CMK (cell line): ENCODE measurements at places on chromosomes 1 and 21.

DNA sequence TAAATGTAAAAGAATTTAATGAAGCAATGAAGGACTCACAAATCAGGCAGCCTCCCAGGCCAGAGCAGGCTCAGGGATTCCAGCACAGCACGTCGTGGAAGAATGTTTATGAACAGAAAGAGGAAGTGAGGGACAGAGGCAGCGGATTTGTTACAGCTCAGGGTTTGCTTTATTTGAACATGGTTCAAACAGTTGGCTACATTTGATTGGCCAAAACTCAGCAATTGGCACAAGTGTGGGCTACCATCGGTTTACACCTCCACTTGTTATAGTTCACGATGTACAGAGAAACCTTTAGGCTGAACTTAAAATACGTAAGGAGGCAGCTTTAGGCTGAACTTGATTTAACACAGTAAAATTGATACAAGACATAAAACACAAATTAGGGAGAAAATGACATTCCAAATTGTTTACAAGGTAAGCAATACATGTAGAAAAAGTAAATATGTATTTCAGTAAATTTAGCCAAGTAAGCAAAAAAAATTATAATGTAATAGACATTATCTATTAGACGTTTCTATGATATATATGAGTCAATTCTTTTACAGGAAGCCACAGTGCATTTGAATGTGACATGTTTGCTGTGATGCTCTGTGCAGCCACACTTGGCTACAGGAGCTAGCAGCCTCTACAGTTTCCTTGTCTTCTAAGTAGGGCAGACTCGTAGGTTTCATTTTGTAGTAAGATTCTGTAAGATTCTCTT is 126.5 kb downstream of the ADSS2 start:
- no peak for DNase-seq

- DNase-seq = no peak
Measured at GRCh38 chr1:212608959-212609700, 569 bp downstream of the ATF3 start.

GRCh38 chr1:179353546-179353945 is 12.2 kb upstream of the AXDND1 start:
- DNase-seq = no peak

GRCh38 chr1:29669158-29669871 is 433.0 kb downstream of the PTPRU start:
- DNase-seq = no peak

GRCh38 chr1:152960452-152961044 is 9.9 kb upstream of the SPRR4 start:
- no peak for DNase-seq

GRCh38 chr1:16164213-16165072 is 8.6 kb upstream of the EPHA2 start:
- DNase-seq = no peak

- no peak for DNase-seq
Measured at GRCh38 chr1:63758791-63759190, 15.0 kb upstream of the ROR1 start.

DNA sequence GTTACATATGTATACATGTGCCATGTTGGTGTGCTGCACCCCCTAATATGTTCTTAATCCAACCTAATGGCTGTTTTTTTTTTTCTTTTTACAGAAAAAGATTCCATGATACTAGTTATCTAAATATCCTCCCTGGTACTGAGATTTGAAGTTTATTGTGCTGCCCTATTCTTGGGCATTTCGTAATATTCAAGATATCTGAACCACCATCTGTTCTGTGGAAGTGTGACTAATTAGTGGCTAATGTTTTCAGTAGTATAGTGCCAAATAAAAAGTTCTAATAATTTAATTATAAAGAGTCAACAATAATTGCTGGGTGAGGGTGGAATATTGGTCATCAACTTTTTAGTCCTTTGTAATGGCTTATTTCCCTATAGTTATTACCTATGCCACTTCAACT is 217.5 kb downstream of the GABPA start:
- no peak for DNase-seq

GRCh38 chr1:209307846-209308245 is 275.7 kb upstream of the CAMK1G start:
- DNase-seq = no peak

- no peak for DNase-seq
Measured at GRCh38 chr21:42499444-42500112, 3.6 kb upstream of the RSPH1 start.

DNA sequence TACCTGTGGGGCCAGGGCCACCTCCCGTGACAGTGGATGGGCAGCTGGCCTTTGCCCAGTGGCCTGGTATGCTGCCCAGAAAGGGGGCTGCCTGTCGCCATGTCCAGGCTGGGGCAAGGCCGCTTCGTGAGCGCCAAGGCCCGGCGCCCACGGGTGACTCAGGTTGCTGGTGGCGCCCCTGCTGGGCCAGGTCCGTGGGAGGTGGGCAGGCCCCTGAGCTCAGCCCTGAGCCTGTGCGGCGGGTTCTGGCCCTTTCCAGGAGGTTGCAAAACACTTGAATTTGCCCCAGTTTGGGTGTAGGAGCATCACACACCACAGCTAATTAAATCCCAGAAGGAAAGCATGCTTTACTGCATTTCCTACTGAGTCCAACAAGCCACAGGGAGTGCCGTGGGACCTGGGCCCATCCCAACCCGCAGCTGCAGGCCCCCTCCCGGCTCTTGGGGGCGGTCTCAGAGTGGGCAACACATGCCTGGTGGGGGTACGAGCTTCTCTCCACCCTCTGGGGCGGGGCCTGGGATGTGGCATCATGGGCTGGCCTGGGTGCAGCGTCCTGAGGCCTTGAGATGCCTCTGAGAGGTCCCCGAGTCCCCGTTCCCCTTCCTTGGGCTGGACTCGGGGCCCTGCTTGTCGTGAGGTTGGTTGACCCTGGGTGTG is 159.8 kb downstream of the PEX14 start:
- DNase-seq = no peak

DNA sequence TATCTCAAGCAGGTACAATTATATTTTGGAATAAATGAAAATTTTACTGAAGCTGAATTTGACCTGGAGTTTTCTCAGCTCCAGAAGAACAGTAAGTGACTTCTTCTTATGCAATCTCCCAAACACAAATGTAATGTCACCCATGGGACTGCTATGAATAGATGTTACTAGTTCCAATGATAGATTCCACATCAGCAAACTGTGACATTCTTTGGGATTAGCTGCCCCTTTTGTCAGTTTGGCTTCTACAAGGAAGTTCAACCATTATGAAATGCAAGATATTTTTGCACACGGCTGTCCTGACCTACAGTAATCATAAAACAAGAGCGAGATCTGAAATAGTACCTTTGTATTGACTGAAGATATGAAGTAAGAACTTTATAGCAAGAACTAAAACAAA is 27.8 kb upstream of the TSNAX start:
- DNase-seq = no peak

GRCh38 chr1:217617126-217617525 is 13.8 kb downstream of the GPATCH2 start:
- no peak for DNase-seq

GRCh38 chr1:210920258-210920657 is 213.7 kb downstream of the KCNH1 start:
- no peak for DNase-seq

- DNase-seq = no peak
Measured at GRCh38 chr21:35593000-35593502, 467.3 kb downstream of the SETD4 start.

DNA sequence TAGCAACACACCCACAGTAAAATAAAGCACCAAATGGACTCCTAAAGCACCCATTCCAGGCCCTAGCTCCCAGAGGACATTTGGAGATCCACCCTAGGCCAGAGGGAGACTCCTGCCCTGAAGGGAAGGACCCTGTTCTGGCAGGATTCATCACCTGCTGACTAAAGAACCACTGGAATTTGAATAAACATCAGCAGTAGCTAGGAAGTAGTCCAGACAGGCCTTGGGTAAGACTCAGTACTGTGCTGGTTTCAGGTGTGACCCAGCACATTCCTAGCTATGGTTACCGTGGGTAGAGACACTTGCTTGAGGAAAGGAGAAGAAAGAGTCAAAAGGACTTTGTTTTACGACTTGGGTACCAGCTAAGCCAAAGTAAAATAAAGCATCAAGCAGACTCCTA is 92.7 kb upstream of the LRRC7 start:
- no peak for DNase-seq

GRCh38 chr1:227437495-227438008 is 119.3 kb upstream of the CDC42BPA start:
- no peak for DNase-seq

- peak; percentile 80 for DNase-seq
Measured at GRCh38 chr1:109213824-109214693, at the start of gene SARS1. SARS1 (plus strand) TSS chr1:109213918; CDS start chr1:109213993, 75 bp downstream.

GRCh38 chr1:81730881-81731280 is 69.9 kb upstream of the ADGRL2 start:
- no peak for DNase-seq

- no peak for DNase-seq
Measured at GRCh38 chr1:238221738-238222137, 331.0 kb upstream of the ZP4 start.

DNA sequence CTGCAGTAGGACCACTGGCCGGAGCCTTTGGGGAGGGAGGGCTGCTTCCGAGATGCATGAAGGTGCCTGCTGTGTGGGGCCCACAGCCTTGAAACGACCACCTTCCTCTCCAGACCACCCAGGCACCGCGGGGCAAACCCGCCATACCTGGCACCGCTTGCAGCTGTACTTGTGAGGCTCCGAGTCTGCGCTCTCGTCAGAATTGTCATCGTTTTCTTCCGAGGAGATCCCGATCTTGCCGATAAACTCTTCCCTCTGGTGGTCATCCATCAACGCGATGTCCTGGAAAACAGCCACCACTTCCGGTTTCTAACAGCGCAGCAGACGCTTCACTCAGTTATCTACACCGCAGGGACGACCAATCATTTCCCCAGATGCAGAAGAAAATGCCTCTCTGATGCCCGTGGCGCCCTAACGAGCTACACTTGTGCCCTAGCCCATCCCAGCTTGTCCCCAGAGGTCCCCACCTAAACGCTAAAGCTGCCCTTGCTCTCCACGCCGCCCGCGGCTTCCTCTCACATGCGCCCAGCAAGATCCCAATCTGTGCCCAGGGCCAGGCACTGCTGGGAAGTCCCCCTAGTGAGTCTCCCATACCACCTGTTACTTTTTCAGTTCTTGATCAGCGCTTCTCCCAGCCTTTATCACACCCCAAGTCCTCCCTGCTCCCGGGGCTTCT is 55.0 kb upstream of the RIPK4 start:
- peak; percentile 96 for DNase-seq

- DNase-seq = no peak
Measured at GRCh38 chr1:110348771-110349170, 9.6 kb downstream of the RBM15 start.

DNA sequence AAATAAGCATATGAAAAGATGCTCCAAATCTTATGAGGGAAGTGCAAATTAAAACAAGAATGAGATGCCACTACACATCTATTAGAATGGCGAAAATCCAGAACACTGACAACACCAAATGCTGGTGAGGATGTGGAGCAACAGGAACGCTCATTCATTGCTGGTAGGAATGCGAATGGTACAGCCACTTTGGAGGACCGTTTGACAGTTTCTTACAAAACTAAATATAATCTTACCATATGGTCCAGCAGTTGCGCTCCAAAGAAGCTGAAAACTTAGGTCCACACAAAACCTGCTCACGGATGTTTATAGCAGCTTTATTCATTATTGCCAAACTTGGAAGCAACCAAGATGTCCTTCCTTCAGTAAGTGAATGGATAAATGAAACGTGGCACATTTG is 50.3 kb downstream of the POFUT2 start:
- no peak for DNase-seq

GRCh38 chr1:91523482-91523881 is 22.8 kb downstream of the CDC7 start:
- DNase-seq = no peak

DNA sequence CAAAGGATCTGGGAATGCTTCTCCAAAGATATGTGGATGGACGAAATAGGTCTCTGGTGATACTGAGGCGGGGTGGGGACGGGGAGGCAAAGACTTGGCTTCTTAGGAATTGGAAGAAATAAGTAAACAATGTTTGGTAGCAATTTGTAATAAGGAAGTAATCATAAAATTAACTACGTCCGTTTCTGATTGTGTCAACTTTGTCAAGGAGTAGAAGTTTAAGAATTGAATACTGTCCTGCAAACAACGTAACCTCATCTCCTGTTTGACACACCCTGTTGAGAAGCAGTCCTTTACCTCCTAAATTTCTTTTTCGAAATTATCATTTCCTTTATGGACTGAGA is 471 bp downstream of the POLR3C start:
- DNase-seq = no peak

- no peak for DNase-seq
Measured at GRCh38 chr1:23704834-23705495, 13.4 kb downstream of the RPL11 start.

GRCh38 chr1:118154220-118154619 is 30.8 kb downstream of the SPAG17 start:
- DNase-seq = no peak

GRCh38 chr1:204250428-204251030 is 36.7 kb upstream of the GOLT1A start:
- DNase-seq = no peak

GRCh38 chr1:180791806-180792205 is 120.9 kb upstream of the KIAA1614 start:
- no peak for DNase-seq

DNA sequence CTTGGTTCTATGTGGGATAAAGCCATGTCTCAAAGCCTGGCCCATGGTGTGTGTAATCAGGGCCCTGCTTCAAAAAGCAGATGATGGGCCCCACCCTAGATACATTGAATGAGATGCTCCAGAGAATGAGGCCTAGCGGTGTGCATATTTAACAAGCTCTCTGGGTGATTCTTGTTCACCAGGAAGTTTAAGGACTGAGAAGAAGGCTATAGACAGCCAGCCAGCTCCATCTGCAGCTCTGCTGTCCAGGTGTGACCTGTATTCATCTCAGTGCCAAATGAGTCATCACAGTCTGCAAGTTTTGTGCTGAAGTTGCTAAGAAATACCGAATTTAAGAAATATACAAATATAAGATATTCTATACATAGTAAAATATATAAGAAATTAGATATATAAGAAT is 182.0 kb upstream of the RUNX1 start:
- DNase-seq = no peak

DNA sequence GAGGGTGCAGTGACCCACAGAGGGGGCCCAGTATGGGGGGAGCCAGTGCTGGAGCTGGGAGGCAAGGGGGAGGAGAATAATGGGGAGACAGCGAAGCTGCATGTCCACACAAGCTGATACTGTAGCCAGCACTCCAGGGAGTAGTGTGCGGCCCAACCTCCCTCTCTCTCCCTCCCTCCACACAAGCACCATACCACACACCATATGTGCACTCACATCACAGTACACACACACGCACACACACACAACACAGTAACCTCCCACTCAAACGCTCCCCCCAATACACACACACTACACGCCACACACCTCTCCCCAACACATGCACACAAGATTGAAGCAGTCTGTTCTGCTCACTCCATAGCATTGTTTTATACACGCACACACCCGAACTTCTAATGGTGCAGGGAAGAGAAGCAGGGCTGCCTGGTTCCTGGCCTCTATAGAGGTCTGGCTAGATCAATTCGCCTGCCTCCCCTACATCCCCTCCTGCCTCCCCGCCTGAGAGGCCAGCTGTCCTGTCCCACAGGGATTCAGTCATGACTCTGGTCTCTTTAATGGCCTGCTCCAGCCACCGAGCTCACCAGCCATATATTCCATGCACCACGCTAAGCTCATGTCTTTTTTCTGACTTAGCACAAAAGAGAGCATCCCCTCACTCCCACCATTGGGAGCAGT is 3.8 kb downstream of the NCDN start:
- DNase-seq = no peak

- DNase-seq = no peak
Measured at GRCh38 chr21:44935533-44935927, 4.3 kb upstream of the SLX9 start.

- DNase-seq = no peak
Measured at GRCh38 chr1:158924677-158925076, 6.7 kb upstream of the PYHIN1 start.

GRCh38 chr1:247291833-247292561 is 36.1 kb downstream of the VN1R5 start:
- DNase-seq = no peak
